ENCODE measurements at places on chromosomes 16 and 17. TPM values are rescaled to one million over a fixed set of nuclear protein-coding genes. Genes with fewer than 3 reads are reported as not detected.

DNA sequence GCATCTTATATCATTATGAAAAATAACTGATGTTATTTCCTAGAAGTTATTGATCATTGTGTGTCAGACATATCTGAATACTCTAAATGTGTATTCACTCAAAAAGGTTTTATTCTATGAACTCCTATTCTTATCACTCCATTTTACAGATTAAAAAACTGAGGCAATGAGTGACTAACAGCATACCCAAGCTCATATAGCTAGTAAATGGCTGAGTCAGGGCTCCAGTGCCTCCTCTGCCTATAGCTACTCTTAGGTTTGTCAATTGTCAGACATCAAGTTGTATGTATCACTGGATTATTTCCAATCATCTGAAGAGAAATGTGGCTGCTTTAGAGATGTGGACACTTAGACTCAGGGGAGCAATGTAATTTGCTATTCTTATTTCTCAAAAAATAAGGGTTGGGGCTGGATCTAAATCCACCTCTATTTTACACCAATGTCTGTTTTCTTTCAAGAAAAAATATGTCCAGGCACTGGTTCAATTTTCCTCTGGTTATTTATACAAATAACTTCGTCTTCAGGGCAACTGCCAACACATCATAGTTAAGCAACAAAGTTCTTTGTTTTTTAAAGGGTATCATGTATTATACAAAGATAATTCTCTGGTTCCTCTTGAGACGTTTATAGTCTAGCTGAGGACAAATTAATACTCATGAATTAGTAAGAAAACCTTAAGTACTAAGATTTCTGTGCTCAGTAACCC, 328.9 kb upstream of the MAF start:
- DNase-seq, result no peak

DNA sequence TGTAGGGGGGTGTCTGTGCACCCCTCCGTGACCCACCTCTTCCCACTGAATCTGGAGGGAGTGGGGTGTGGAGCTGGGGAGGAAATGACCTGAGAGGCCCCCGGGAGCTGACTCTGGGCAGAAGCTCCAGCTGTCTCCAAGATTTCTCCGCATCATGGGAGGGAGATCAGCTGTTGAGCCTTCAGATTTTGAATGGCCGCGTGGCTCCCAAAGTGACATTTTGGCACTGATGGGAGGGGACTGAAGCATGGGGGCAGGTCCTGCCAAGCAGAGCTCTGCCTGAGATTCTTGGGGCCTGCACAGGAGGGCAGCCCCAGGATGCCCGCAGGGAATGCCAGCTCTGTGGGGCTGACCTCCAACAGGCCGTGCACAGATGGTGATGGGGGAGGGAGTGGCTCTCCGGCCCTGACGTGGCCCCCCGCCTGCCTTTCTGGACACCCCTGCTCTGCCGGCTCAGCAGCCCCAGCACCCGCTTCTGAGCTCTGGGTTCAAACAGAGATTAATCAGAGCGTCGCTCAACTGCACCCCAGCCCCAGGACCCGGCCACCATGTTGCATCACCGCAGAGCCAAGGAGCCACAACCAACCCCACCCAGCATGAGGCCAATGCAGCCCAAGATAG, 25.3 kb upstream of the UBE2I start:
- no peak for DNase-seq

The RMI2 gene
- 56.1 TPM for total RNA-seq

The SBK1 gene
- 8.5 TPM for total RNA-seq

DNA sequence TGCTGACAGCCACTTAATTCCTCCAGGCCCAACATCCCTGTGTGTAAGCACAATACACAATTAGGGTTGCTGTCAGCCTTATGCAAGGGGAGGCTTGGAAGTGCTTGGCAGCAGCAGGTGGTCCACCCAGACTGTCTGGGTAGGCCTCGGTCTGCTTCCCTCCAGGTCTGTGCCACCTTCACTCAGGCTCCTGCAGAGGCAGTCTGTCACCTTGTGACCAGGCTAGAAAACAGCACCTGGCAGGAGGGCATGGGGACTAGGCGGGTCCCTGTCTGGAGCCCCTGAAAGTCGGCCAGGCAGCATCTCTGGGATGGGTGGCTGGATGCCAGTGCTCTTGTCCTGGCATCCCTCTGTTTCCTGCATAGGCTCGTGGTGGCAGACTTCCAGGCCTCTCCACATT, 578.1 kb downstream of the KCNJ18 start:
- no peak for DNase-seq

DNA sequence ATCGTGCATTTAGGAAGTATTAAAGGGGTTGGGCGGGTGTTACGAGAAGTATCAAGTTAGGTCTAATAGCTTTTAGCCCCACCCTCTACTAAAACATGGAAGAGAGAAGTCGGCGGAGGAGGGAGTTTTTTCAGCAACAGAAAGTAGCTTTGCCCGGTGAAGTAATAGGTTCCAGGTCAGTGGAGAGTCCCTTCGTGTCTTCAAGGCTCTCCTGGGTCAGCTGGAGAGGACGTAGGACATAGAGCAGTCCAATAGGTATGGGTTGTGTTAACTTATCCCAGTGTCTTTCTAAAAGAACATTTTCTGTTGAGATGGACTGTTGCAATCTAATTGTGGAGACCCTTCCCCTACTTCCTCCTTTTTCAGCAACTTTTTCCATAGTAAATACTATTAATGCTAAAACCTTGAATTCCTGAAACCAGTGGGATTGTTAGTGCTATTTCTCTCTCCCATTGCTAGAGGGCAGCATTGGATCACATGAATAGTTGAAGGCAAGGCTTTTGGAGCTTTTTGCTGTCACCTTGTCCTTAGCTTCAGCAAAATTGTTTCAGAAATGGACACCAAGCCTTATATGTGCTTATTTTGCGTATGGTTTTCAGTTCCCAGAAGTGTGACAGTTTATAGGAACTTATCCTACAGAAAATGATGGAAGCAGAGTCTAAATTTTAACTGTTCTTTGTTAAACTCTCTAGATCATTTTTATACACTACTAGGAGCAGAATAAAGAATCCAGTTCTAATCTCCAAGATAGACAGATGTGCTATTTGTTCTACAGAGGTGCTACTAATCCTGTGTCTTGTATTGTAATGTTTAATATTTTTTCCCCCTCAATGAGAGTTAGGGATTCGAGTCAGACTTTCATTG, 38.4 kb downstream of the UTP18 start:
- no peak for DNase-seq

DNA sequence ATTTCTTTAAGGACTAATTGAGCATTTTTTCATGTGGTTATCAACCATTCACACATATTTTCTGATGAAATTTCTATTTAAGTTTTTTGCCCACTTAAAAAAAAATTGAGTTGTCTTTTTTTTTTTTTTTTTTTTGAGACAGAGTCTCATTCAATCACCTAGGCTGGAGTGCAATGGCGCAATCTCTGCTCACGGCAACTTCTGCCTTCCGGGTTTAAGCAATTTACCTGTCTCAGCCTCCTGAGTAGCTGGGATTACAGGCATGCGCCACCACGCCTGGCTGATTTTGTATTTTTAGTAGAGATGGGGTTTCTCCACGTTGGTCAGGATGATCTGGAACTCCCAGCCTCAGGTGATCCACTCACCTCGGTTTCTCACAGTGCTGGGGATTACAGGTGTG, 34.3 kb downstream of the RAB11FIP3 start:
- no peak for DNase-seq

The APOBR gene
- total RNA-seq, result 5.4 TPM

The MT4 gene
- total RNA-seq, result not detected

DNA sequence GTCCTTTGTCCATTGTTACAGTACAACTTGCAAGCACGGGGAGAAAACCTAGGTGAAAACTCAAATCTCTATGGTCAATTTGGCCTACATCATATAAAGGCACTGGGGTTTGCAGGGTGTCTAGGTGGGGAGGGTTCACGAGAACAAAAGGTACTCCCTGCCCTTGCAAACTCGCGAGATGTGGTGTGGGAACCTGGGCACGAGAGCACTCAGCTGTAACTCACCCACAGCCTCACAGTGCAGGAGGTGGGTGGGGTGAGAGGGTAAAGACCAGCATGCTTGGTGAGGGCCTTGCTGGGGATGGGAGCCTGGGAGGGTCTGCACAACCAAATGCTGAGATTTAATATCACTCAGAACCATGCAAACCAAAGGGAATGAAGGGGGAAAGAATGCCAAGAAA, 18.4 kb upstream of the ZNF594 start:
- no peak for DNase-seq

DNA sequence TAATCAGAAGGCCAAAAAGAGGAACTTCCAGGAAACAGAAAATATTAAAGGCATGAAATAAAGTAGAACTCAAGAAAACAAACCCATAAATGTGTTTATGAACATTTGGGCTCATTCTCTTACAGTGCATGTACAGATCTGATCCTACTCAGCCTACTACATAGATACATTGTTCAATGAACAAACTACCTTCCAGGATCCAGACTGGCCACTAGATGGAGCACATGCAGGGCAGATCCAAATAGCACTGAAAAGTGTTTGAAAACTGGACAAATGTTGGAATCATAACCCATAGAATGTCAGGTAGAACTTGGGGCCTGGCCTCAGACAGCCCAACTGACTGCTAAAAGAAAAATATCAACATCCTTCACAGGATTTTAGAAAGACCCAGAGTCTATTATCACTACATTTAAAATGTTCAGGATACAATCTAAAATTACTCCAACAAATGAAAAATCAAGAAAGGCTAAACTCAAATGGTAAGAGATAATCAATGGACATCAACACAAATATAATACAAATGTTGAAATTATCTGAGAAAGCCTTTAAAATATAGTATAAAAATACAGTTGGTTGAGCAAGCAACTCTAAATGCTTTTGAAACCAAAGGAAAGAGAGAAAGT, 122.4 kb upstream of the NUDT7 start:
- no peak for DNase-seq

The TUBG2 gene
- total RNA-seq, result 7.1 TPM

- DNase-seq, result no peak
Observed at GRCh38 chr16:77790009-77790372, 1.6 kb downstream of the VAT1L start.

DNA sequence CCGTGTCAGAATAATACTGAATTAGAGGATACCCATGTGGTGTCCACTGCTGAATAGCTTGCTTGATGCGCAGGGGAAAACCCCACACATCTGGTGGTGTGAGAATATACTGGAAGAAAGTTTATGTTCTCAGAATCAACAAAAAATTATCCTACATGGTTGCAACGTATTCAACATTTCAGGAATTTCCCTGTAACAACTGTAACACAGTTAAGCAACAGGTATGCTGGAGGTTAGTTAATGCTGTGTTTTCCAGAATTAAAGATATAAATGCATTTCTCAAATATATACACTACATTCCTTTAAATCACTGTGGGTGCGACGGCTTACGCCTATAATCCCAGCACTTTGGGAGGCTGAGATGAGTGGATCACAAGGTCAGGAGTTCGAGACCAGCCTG, 5.4 kb downstream of the CNOT1 start:
- no peak for DNase-seq

The EMP2 gene
- not detected for total RNA-seq

DNA sequence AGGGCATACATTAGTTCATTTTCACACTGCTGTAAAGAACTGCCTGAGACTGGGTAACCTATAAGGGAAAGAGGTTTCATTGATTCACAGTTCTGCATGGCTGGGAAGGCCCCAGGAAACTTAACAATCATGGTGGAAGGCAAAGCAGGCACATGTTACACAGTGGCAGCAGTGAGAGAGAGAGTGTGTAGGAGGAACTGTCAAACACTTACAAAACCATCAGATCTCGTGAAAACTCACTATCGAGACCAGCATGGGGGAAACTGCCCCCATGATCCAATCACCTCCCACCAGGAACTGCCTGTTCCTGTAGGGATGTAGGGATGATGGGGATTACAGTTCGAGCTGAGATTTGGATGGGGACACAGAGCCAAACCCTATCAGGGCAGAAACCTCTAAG, 17.2 kb downstream of the NUBP1 start:
- no peak for DNase-seq

DNA sequence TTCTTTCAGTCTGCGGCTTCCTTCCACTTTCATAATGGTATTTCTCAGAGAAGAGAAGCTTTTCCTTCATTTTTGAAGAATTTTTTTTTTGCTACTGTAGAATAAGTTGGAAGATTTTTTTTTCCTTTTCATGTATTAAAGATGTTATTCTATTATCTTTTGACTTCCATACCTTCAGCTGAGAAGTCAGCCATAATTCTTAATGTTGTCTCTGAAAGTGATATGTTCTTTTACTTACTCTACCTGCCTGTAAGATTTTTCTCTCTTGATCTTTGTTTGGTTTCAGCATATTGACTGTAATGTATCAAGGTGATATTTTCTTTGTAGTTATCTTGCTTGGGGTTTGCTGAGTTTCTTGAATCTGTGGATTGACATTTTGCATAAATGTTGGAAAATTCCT, 143.5 kb upstream of the TOX3 start:
- DNase-seq, result no peak

- no peak for DNase-seq
Observed at GRCh38 chr16:59632276-59632855, 898.2 kb upstream of the GOT2 start.

The CHST4 gene
- total RNA-seq, result 0.19 TPM

DNA sequence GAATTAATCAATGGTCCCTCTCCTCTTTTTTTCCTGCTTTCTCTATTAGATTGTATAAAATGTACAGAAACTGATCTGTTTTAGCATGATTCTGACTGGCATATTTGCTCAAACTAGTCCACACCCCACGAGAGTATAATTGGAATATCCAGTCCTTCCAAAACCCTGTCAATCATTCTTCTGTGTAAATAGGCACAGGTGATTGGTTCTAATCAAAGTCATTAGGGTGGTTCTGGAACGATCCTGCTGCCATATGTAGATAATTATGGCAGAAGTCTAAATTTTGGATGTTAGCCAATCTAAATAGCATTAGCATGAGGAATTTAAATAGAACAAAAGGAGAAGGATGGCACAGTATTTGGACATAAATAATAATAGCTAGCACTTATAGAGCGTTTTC, 165.7 kb downstream of the SHISA6 start:
- no peak for DNase-seq

GRCh38 chr16:71672125-71672524, 46.1 kb downstream of the MARVELD3 start:
- no peak for DNase-seq

The DBNDD1 gene
- 1.0 TPM for total RNA-seq

GRCh38 chr16:46937536-46937935, 35.9 kb downstream of the DNAJA2 start:
- DNase-seq, result no peak

DNA sequence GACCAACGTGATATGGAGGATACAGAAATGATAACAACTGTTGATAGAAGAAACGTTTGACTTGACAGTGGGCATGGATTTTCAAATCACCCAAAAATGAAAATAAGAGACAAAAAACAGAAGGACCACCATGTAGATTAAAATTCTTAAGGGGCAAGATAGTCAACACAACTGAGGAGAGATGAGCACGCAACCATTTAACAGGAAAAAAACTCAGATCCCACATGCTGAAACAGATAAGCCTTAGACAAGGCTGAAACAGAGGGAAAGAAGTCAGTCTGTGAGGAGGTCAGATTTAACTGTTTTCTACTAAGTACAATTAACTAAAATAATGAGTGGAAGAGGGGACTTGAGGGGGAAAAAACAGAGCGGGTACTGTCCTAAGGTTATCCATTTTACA, 21.2 kb downstream of the RNF43 start:
- no peak for DNase-seq

The ABCC12 gene
- not detected for total RNA-seq

The CENPN gene
- 62.5 TPM for total RNA-seq
